T follicular helper cell (primary cell): ENCODE measurements at places on chromosomes 11 and 22.

GRCh38 chr11:41177791-41178190 is 281.7 kb downstream of the LRRC4C start:
- no peak for DNase-seq

- DNase-seq = no peak
These were observed 76.6 kb downstream of the ST3GAL4 start for GRCh38 chr11:126432065-126432461.

DNA sequence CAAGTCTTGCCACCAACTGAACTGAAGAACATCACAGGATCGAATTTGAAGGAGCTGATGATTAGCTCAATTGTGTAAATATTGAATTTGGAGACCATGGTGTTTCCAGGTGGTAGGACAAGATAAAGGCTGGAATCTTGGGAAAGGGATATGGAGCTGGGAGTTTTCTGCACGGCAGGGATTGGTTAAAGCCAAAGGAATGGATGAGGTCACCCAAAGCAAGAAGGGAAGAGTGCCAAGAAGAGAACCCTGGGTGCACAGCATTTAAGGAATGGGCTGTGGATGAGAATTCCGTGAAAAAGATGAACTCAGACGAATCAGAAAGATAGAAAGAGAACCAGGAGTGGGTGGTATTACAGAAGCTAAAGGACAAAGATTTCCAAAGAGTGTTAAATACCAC is 29.4 kb upstream of the RRAS2 start:
- DNase-seq = no peak

DNA sequence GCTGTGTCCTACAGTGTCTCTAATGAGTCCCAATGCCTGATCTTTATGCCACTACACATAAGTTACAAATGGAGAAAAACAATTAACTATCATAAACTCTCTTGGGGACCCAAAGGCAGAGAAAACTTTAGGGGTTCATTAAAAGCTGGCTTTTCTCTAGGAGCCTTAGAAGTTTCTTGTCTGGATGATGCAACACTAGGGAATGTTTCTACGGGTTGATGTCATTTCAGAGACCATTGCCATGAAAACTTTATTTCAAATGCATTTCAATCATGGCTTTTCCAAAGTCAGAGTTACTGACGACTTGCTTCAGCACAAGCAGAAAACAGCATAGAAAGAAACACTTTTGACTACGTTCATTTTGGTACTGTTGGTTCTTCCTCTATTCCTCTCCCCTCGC is 8.5 kb upstream of the OR8B12 start:
- no peak for DNase-seq

- DNase-seq = no peak
These were observed 6.3 kb downstream of the SYT7 start for GRCh38 chr11:61574611-61575010.

DNA sequence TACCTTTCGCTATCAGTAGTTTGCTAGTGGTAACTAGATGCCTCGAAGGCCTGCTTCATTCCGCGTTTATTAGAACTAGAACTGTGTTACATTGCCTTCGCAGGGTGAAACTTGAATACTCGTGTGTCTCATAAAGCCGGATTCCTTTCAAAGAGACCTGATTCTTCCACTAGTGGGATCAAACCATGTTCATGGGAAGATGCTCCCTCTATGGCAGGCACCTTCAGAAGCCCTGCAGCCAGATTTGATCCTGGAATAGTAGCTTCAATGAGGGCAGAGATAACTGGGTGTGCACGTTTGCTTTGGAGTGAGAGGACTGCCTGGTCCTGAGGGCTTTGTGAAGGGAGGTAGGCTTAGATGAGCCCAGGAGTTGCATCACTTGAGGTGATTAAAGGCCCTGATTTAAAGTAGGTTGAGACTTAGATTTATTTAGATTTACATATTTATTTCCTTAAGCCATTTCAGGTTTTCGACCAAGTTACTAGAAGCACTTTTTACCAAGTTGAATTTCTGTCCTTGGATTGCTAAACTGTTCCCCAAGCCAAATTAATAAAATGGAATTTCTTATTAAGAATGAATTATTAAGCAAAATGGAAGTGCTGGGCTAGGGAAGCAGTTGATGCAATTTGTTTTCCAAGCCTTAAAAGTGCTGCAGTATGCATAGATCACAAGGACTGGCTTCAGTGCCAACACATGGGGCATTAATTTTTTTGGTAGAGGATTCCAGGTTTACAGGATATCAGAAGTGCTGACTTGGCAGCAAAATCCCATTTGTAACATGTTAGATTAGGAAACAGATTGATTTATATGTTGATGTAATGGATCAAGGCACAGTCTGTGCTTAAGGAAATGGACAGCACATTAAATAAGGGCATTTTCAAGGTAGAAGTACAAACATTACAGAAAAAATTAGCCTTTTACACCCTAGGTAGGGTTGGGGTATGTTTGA is 32.9 kb downstream of the APLP2 start:
- no peak for DNase-seq

- DNase-seq = no peak
These were observed 23.1 kb downstream of the FADD start for GRCh38 chr11:70226183-70226582.

- no peak for DNase-seq
These were observed 39.2 kb upstream of the DMC1 start for GRCh38 chr22:38608992-38609750.

- no peak for DNase-seq
These were observed 59.6 kb downstream of the ST14 start for GRCh38 chr11:130219148-130219547.
